ENCODE measurements at places on chromosomes 7 and 10.

DNA sequence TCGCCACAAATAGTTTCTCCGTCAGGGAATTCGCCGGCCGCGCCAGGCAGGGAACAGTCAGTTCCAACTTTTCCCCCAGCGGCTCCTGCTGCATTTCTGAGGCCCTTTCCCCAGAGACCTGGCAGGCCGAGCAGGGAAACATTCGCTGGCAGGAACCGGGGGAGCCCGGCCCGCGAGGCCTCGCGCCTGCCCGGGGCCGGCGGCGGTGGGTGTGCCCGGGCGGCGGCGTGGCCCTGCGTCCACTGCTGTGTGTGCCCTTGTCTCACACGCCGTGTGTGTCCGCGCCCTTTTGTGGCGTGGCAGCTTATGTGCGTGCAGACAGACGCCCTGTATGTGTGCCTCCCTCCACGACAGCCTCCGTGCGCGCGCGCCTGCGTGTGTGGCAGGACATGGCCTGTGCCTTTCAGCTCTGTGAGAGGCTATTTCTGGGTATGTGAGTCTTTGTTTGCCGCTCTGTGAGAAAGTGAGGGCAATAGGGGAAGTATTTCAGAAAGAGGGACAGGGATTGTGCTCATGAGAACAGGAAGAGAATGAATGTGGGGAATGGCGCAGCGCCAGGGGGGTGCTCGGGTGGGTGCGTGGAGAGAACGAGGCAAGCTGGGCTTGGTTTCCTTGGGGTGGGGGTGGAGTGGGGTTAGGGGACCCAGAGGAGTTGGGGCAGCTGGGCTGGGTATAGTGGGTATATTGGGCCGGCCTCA is 689 bp upstream of the SMARCD3 start:
- DNase-seq: no peak

- DNase-seq: no peak
Measured at GRCh38 chr10:27041196-27041595, 59.1 kb downstream of the ANKRD26 start.

DNA sequence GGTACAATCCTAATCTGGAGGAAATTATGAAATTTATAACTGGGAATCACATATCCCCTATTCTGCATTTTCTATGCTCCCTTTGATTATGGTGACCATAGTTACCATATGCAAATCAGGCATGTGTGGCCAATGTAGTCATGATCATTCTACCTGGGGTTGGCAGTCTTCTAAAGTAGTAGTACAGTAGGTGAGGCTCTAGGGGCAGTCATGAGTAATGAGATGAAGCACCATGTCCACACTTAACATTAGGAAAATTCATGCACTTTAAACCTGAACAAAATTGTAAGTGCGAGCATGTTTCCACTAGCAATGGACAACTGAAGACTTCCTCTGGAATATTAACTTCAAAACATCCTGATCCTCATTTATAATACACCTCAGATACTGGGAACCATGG is 545.9 kb downstream of the SUGCT start:
- no peak for DNase-seq

DNA sequence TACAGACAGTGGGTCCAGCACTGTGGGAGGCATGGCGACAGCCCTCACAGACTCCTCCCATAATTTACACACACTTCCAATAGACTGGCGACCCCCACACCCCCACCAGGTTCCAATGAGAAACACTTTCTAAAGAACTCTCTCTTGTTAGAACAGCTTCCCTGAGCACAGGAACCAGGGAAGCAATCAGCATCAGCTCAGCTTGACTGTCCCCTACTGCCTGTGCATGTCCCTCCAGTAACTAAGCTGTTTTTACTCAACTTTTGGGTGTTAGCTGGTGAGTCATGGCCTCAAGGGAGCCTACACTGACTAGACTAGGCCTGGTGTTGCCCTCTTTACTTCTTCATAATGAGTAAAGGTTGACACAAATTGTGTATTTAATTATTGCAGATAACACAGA is 32.6 kb upstream of the HERPUD2 start:
- peak; percentile 10 for DNase-seq

DNA sequence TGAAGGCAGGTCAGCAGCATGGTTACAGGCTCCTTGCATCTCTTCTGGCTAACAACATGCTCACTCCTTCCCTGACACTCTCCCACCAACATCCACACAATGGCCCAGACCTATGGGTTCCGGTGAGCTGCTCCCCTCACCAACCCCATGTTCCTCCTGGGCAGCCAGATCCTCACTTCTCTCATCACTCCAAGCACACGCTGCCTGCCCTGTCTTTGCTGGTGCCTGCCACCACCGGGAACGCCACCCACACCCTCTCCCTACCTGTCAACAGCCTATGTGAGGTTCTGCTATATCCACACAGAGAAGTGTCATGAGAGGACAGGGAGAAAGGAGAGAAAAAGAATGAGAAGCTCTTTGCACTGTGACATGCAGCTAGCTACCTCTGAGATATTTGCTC is 14.6 kb downstream of the PARP12 start:
- no peak for DNase-seq

- no peak for DNase-seq
Measured at GRCh38 chr10:22434521-22434920, 89.2 kb downstream of the SPAG6 start.

DNA sequence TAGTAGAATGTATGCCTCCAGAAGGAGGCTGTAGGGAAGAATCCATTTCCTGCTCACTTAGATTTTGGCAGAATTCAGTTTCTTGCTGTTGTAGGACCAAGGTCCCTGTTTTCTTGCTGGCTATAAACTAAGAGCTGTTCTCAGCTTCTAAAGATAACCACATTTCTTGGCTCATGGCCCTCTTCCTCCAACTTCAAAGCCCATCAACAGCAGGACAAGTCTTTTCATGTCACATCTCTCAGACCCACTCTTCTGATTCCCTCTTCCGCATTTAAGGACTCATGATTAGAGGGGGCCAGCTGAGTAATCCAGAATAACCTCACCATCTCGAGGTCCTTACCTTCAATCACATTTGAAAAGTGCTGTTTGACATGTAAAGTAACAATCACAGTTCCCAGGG is 8.2 kb upstream of the LSM8 start:
- DNase-seq: no peak

DNA sequence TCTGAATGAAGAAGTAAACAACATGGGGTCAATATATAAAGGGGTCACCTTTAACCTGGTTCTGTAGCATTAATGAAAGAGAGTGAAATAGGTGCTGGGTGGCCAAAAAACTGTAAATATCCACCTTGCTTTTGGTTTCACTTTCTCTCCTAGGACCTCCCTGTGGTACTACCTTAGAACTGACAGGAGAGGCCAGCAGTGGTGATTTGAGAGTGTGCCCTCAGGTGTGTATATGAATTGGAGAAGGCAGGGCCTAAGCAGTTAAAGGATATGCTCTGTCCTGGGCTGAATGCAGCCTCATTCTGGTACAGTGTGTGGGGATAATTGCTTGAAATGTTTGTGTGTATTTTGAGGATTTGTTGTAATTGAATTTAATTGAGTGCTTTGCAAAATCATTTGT is 62.0 kb downstream of the BBS9 start:
- DNase-seq: no peak

- DNase-seq: no peak
Measured at GRCh38 chr7:27082171-27082570, 13.6 kb downstream of the HOXA1 start.

GRCh38 chr7:154255324-154255723 is 203.1 kb downstream of the DPP6 start:
- no peak for DNase-seq

GRCh38 chr10:18341055-18341454 is 200.8 kb downstream of the CACNB2 start:
- no peak for DNase-seq
